ENCODE measurements at places on chromosomes 13 and 19.
A peak's percentile ranks its signal among the peaks of the same experiment; 100 is the strongest.

DNA sequence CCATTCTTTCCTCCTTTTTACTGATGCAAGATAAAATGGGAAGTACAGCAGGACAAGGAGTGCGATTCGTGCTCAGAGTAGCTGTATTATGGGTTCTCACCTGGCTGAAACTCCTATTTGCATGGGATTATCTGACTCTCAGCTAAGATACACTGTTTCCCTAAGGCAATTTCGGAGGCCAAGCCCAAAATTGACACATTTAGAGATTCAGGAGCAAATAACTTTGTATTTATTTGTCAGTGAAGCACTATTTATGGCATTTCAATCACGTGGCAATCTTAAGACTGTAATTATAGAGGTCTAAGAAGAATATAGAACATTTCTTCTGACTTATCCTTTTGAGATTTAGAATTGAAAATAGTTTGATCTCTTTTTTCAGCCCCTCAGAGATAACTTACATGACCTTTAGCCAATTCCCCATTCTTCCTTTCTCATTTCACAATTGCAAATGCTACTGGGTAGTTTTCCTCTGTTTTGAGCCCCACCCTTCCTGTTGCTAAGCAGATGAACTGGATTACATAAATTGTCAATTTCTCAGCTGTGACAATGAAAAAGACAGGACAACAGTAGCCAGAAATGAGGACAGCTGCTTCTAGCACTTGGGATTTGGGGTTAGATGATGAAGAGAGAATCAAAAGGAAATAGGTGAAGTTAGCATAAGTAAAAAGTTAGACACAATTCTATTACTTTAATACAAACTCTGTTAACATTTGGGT is 122.7 kb upstream of the FRY start:
- DNase-seq: peak; percentile 25

DNA sequence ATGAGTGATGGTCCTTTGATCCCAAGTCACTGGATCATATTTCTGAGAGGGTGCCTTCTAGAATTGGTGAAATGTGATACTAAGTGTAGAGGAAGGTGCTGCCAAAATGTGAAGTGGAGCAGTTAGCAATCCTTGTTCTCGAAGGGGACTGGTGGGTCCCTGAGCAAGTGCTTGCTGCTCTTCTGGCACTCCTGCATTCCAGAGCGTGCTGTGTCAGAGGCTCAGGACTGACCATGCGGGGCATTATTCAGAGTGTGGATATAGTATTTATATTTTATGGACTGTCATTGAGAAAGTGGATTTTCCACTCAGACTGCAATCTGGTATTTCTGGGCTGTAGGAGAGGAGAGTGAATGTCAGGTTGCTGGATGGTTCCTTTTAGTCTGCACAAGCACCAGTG is 152.6 kb upstream of the KL start:
- no peak for DNase-seq

GRCh38 chr19:55062735-55063491 is at the start of gene RDH13:
TSS of gene RDH13 (minus strand) at chr19:55063148. CDS start at chr19:55063032, 116 bp downstream.
- peak; percentile 94 for DNase-seq

- DNase-seq: no peak
Measured at GRCh38 chr13:110173247-110173818, 133.6 kb downstream of the COL4A1 start.

DNA sequence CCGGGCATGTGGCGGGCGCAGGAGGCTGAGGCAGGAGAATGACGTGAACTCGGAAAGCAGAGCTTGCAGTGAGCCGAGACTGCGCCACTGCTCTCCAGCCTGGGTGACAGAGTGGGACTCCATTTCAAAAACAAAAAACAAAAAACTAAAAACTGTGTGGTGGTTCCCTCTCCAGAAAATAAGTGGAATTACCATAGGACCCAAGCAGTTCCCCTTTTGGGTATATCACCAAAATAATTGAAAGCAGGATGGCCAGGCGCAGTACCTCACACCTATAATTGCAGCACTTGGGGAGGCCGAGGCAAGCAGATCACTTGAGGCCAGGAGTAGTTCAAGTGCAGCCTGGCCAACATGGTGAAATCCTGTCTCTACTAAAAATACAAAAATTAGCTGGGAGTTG is 15.7 kb upstream of the LDLR start:
- no peak for DNase-seq

GRCh38 chr13:50228527-50228926 is 213.3 kb downstream of the KCNRG start:
- DNase-seq: no peak

DNA sequence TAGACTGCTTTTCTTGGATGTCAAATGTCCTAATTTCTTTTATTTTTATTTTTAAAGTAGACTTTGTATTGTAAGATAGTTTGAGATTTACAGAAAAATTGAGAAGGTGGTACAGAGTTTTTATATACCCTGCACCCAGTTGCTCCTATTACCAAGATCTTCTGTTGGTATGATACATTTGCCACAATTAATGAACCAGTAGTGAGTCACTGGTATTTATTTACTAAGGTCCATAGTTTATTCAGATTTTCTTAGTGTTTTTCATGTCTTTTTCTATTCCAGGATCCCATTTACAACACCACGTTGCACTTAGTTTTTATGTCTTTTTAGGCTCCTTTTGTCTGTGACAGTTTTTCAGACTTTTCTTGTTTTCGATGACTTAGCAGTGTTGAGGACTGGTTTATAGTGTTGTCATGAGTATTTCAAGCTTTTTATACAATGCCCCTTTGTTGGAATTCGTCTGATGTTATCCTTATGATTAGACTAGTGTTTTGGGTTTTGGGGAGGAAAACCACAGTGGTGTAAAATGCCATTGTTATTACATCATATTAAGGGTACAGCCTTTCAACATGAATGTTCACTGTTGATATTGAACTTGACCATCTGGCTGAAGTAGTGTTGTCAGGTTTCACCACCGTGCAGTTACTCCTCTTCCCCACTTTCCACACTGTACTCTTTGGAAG is 35.9 kb downstream of the COG3 start:
- DNase-seq: no peak

GRCh38 chr19:19110410-19111135 is 27.7 kb downstream of the TMEM161A start:
- no peak for DNase-seq

DNA sequence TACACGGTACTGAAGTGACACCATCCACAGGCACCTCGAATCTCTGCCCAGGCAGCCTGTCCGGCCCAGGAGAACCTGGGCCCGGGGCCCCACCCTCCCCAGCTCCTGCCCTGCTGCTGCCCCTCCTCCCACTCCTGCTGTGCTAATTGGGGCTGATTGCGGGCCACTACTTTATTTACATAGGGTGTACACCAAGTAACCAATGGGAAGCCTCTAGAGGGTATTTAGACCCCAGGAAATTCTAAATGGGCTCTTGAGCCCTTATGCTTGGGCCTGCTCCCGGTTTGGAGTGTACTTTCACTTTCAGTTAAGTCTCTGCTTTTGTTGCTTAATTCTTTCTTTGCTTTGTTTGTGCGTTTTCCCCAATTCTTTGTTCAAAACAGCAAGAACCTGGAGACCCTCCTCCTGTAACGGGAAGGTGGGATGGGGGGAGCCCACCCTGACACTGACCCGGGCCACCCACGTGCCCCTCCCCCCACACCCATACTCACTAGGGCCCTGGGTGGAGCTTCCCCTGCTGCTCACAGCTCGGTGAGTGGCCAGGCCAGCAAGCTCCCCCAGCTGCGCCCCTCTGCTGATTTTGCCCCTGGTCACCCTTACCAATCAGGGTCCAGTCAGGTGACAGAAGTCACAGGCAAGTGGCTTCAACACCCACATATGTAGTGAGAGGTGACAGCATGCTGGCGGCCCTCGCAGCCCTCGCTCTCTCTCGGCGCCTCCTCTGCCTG is 9.4 kb downstream of the SCGB2B2 start:
- DNase-seq: peak; percentile 17

GRCh38 chr13:54092686-54093085 is 1064.1 kb downstream of the OLFM4 start:
- peak; percentile 19 for DNase-seq

DNA sequence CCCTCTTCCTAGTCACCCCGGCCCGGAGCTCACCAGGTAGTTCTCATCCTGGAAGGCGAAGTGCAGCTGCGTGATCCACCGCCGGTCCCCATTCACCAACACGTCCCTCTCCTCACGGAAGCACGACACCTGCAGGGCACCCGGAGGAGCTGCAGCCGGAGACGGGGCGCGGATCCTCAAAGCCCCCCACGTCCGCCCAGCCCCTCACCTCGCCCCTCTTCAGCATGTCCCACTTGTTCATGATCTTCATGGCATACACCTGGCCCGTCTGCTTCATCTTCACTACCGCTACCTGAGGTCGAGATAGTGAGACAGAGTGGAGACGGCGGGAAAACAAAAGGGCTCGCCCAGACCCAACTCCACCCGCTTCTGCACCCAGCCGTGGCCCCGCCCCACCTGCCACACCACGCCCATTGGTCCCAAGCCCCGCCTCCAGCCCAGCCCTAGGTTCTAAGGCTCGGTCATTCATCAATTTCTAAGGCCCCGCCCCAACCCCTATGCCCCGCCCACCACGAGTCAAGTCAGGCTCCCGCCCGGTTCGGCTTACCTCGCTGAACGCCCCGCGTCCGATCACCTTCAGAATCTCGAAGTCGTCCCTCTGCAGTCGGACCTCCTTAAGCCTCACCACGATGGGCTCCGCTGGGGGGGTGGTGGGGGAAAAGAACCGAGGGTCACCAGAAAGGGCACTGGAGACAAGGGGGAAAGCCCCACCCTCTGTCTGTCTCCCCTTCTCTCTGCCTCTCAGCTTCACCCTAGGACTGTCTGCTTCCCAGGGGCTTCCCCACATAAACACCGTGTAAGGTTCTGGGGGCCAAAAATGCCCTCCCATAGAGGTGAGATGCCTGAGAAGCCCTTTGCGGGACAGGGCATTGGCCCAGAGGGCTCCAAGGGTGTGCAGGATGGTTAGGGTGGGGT is 2.8 kb downstream of the DMPK start:
- peak; percentile 68 for DNase-seq

DNA sequence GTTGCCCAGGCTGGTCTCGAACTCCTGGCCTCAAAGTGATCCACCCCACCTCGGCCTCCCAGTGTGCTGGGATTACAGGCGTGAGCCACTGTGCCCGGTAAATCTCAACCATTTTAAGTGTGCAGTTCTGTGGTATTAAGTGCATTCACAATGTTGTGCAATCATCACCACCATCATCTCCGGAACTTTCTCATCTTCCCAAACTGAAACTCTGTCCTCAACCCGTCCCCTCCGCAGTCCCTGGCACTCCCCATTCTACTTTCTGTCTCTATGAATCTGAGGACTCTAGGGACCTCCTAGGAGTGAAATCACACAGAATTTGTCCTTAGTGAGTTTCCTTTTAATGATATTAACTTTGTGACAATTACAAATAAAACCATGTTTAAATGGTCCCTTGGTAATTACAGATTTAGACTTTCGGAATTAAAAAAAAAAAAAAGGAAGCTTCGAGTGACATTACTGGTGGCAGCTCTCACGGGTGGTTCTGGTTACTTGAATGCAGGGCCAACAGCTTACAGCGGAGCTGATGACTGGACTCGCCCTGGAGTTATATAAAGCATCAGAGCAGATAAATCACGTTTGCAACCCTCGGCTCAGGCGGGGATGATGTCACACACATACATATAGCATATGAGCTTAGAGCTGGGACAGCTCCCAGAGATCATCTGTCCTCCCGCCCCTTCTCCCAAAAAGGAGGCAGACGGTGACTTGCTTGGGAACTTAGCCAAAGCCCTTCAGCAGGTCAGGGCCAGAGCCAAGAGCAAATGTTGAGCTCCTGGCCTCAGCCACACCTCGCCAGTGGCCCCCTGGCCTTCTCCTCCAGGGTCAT is 89.8 kb downstream of the ZNF557 start:
- no peak for DNase-seq

GRCh38 chr19:2060884-2061494 is 9.9 kb upstream of the MKNK2 start:
- DNase-seq: no peak

DNA sequence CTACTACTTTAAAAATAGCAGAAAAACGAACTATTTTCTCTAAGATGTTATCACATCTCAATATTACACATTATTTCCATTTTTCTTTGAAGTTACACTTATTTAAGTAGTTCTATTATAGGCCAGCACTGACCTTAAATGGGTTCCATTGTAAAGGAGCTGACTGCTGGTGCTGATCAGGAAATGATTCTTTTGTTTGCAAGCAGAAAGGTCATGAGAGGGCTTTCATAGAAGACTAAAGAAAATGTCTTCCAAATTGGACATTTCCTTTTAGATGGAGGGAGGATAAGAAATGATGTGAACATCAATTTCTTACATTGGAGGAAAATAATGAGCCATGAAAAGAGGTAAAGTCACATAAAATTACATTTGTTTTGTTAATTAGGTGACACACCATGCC is 96.2 kb downstream of the SUCLA2 start:
- no peak for DNase-seq

DNA sequence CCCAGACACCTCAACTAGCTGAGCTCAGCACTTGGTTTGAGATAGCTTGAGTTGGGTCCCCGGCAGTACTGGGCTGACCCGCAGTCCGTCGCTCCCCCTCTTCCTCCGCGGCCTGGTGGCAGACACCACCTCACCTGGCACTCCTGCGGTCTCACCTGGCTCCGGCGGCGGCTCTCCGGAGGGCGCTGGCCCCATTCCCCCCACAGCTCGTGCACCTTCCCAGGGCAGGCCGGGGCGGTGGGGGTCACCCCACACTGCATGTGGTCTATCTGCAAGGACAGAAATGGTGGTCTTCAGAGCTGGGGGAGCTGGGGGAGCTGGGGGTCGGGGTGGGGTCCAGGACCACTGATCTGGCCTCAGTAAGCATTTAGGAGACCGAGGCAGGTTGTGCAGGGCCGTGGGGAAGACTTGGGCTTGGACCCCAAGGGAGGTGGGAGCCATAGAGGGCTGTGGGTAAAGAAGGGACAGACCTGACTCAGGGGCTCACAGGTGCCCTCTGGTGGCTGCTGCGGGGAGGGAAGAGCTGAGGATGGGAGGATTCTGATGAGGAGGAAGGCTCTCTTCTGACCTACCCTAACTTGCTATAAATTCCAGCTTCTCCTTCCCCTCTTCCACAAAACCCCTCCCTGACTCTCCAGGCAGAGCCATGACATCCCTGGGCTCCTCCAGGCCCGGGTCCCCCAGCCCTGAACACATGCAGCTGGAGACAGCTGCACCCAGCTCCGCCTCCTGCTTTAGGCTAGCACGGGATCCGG is 6.7 kb upstream of the PLIN4 start:
- DNase-seq: peak; percentile 55

DNA sequence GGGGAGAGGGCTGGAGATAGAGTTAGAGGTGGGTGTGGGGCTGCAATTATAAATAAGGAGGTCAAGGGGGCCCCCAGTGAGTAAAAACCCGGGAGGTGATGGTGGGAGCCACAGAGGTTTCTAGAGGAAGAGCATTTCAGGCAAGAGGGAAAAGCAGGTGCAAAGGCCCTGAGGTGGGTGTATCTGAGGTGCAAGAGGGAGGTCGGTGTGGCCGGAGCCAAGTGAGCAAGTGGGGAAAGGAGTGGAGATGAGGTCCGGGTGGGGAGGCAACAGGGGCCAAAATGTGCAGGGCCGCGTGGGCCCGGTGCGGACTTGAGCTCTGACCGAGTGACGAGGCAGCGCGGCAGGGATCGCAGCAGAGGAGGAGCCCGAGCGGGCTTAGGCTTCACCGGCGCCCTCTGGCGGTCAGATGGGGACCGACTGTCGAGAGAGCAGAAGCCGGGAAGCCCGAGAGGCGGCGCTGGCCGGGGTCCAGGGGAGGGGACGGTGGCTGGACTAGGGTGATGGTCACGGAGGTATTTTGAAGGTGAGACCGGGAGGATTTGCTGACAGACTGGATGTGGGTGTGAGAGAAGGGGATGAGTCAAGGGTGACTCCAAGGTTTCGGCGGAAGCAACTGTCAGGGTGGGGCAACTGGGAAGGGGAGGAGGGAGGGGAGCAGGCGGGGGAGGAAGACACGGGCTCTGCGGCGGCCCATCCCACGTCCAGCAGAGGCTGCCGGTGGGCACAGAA is 17.7 kb upstream of the SPACA4 start:
- peak; percentile 82 for DNase-seq
